NCI-H526 (cell line): ENCODE measurements at places on chromosomes 6 and 20.
A peak's percentile ranks its signal among the peaks of the same experiment; 100 is the strongest.

- no peak for DNase-seq
Observed at GRCh38 chr6:140036196-140036595, 661.7 kb upstream of the CITED2 start.

DNA sequence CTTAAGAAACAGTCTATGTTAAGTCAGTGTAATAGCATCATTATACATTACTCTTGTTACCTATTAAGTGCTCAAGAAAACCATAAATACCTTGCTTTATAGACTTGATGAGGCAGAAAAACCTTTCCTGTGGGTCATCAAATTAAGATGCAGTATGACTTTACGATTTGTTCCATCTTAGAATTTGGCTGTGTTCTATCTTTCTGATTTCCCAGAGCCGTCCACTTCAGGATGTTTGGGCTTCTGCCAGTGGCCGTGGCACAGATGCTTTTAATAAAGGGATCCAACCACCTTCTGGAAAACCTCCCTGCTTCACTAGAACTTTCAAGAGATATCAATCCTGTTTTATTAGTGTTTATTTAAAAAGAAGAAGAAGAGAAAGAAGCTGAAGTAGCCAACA, 71.2 kb downstream of the PDE7B start:
- no peak for DNase-seq

- no peak for DNase-seq
Observed at GRCh38 chr6:25435416-25435985, 156.3 kb downstream of the CARMIL1 start.

DNA sequence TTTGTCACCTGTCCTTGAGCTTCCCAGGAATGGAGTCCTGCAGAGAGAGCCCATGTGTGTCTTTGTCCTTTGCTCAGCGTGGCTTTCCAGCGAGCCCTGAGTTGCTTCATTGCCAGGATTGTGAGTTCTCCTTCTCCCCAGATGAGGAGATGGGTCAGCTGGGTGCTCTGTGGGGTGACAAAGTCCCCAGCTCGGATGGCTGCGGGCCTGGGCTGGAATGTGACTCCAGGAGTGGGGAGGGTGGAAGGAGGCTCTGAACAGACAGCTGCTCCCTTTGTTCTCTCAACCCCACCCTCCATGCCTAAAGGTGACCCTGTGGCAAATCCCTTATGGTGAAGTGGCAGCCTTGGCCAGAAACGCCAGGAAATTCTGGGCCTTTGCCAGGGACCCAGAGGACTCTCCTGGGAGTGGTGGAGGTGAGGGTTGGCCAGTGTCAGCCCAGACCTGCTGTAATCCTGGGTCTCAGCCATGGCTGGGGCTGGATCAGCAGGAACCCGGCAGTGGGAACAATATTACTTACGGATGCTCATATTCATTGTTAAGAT, 44.4 kb upstream of the CST5 start:
- DNase-seq: no peak

- no peak for DNase-seq
Observed at GRCh38 chr6:11490996-11491395, 46.6 kb upstream of the TMEM170B start.

DNA sequence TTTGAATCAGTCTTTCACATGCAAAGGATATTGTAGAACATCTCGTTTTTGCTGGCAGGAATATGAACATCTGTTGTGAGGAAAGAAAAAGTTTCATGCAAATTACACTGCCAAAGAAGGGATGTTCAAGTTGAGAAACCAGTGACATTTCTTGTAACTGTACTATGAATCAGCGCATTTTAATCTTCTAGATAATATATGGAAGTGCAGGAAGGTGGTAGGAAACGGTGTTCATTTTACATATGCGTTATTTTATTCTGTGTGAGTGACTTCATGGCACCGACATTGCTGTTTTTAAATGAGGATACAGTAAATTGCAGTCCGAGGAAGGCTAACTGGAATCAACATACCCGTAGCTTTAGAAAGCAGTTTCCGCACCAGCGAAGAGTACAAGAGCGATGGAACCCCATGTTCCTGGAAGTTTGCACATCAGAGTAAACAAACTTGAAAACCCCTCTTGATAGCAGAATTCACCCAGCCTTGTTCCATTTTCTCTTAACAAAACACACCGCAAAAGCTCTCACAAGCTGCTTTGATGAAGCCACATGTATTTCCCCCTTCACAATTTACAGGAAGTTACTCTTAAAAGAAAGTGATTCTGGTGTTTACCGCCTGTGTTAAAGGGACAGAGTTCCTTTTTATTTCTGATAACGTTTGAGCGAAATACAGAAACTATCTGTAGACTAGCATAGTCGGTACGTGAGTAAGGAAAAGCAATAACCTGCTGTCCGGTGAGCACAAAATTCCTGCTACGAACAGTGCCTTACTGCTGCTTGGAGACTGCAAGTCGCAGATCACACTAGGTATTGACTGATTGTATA, 11.5 kb downstream of the PRDM1 start:
- peak; percentile 24 for DNase-seq

- DNase-seq: peak; percentile 10
Observed at GRCh38 chr6:28710466-28711191, 184.9 kb downstream of the GPX5 start.
